ENCODE measurements at places on chromosomes 5 and 9. TPM values are rescaled to one million over a fixed set of nuclear protein-coding genes. Genes with fewer than 3 reads are reported as not detected.

GRCh38 chr5:33852837-33853236 is 39.0 kb downstream of the ADAMTS12 start:
- H3K4me3 ChIP-seq = no peak overlapping the region
- DNase-seq = no peak
- H3K27me3 ChIP-seq = peaks cover 2% of the 10 kb centered on the region
- H3K27ac ChIP-seq = no peak overlapping the region

DNA sequence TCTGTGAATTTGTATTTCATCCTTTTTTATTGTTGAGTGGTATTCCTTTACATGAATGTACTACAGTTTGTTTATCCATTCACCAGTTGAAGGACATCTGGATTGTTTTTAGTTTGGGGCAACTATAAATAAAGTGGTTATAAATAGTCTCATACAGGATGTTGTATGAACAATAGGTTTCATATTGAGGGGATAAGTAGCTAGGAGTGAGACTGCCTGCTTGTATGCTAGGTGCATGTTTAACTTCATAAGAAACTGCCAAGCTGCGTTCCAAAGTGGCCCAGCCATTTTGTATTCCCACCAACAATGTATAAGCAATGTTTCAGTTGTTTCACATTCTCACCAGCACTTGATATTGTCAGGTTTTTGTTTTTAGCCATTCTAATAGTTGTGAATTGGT is 21.5 kb downstream of the OTULINL start:
- no peak overlapping the region for H3K4me3 ChIP-seq
- H3K27ac ChIP-seq = no peak overlapping the region
- no peak for DNase-seq
- H3K27me3 ChIP-seq = no peaks in the 10 kb centered on the region
- peaks cover 9% of the 10 kb centered on the region for H3K4me1 ChIP-seq
- H3K36me3 ChIP-seq = peaks cover 23% of the 10 kb centered on the region

GRCh38 chr5:78961743-78962142 is 23.4 kb downstream of the ARSB start:
- H3K27me3 ChIP-seq = no peaks in the 10 kb centered on the region
- no peak overlapping the region for H3K27ac ChIP-seq
- no peak overlapping the region for H3K4me3 ChIP-seq
- peaks cover 19% of the 10 kb centered on the region for H3K36me3 ChIP-seq

- H3K4me1 ChIP-seq = no peaks in the 10 kb centered on the region
- no peak for DNase-seq
- no peak overlapping the region for H3K27ac ChIP-seq
- no peak overlapping the region for H3K4me3 ChIP-seq
These were observed 123.5 kb upstream of the TARS1 start for GRCh38 chr5:33317271-33317670.

DNA sequence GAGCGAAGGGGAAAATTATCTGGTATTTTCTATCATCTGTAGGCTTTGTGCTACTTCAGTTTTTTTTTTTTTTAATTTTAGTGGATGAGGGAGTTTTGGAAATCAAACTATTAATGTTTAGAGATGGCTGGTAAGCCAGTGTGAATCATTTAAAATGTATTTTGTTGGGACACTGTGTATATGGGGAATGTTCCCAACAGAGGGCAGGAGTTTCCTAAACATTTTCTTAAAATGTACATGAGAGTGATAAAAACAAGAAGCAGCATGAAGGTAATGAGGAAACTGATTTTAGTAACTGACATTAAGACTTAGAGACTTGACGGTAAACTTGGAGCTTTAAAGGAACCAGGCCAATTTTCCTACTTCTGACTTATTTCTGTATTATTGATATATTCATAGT is 68.2 kb upstream of the ITGA2 start:
- no peak for DNase-seq
- H3K27me3 ChIP-seq = peaks cover 8% of the 10 kb centered on the region
- no peak overlapping the region for H3K4me3 ChIP-seq
- H3K27ac ChIP-seq = no peak overlapping the region
- no peaks in the 10 kb centered on the region for H3K36me3 ChIP-seq

DNA sequence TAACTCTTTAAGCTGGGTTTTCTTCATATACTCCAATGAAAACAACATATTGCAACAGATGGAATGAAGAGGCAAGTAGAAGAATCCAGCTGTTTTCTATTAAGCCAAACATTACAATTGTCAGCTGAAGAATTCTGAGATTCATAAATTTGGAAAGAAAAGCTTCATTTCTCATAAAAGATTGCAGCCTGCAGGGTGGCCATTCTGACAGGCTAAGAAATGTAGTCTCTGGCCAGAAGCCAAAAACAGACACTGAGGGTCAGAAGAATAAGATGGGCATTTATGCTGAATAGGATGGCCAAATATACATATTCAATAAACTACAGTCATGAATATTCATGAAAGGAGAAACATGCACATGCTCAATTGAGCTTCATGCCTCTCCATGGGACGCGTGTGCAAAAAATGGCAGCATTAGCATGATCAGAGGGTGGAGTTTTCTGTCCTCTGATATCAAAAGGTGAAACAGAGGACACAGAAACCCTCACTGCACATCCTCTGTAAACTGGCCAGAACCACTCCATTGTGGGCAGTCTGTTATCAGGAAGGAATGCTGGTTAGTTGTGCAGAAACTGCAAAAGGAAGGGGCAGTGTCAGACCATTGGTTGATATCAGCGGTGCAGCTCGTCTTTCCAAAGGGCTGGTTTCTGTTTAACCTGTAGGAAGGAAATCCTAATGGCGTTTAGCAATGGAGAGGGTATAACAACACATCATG is 50.2 kb downstream of the FXN start:
- no peak overlapping the region for H3K27ac ChIP-seq
- H3K4me1 ChIP-seq = no peaks in the 10 kb centered on the region
- peaks cover 4% of the 10 kb centered on the region for H3K36me3 ChIP-seq
- no peaks in the 10 kb centered on the region for H3K27me3 ChIP-seq

- H3K4me1 ChIP-seq = peaks cover 2% of the 10 kb centered on the region
- no peak overlapping the region for H3K27ac ChIP-seq
- no peaks in the 10 kb centered on the region for H3K27me3 ChIP-seq
- H3K36me3 ChIP-seq = no peaks in the 10 kb centered on the region
- no peak overlapping the region for H3K4me3 ChIP-seq
These were observed 39.4 kb downstream of the RUSC2 start for GRCh38 chr9:35529161-35529823.

- DNase-seq = no peak
- no peaks in the 10 kb centered on the region for H3K4me1 ChIP-seq
- H3K36me3 ChIP-seq = no peaks in the 10 kb centered on the region
- no peak overlapping the region for H3K27ac ChIP-seq
- no peak overlapping the region for H3K4me3 ChIP-seq
These were observed 23.7 kb upstream of the TAS2R1 start for GRCh38 chr5:9653811-9654210.

The IL5 gene
- 4.1 TPM for total RNA-seq

The ZNF484 gene
- 7.4 TPM for total RNA-seq

The SPATA31D4 gene
- not detected for total RNA-seq

The MTX3 gene
- total RNA-seq = 16.8 TPM

The SEMA6A gene
- total RNA-seq = not detected

All from activated CD4-positive, alpha-beta memory T cell treated with anti-CD3 and anti-CD28 coated beads for 36 hours (primary cell).